ENCODE measurements at places on chromosomes 16 and 17.

GRCh38 chr16:57620335-57621231, 7.8 kb upstream of the ADGRG1 start:
- no peak for DNase-seq

GRCh38 chr16:22671301-22672076, 142.5 kb upstream of the HS3ST2 start:
- DNase-seq, result no peak

DNA sequence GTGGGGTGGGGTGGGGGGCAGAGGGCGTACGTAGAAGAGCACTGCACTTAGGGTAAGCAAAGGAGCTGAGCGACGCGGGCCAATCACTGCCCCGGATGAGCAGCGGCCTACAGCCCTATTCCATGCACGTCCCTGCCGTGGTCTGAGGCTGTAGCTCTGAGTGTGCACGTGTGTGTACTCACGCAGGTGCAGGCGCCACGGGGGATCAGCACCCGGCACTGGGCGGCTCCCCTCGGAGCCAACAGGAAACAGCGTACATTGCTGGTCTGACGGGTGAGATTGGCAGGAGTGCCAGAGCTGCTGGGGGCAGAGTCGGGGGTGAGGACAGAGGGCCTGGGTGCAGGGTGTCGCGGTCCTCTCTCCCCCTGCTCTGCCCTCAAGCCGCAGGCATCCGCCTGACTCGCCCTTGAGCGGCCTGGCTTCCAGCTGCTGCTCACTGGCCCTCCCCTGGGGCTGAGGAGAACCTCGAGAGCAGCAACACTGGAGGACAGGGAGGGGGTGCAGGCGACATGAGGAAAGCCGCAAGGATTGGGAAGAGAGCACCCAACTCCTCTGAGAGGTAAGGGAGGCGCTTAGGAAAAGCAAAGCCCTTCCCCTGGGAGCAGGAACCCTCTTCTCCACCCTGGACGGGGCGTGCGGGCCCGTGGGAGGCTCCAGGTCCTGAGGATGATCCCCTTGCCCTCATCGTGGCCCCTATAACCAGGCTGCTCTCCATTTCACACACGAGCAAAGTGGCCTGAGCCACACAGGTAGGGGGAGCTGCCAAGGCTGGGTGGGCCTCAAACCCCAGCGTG, 57.8 kb downstream of the ENGASE start:
- DNase-seq, result no peak

- no peak for DNase-seq
These were observed 16.2 kb downstream of the PITPNA start for GRCh38 chr17:1546292-1546922.

GRCh38 chr17:82487910-82488309, 29.4 kb downstream of the NARF start:
- no peak for DNase-seq

- no peak for DNase-seq
These were observed 66.8 kb downstream of the CRISPLD2 start for GRCh38 chr16:84886497-84887090.

GRCh38 chr17:44496815-44497214, 6.4 kb downstream of the GPATCH8 start:
- DNase-seq, result no peak

GRCh38 chr16:82524976-82525375, 101.8 kb upstream of the CDH13 start:
- no peak for DNase-seq

DNA sequence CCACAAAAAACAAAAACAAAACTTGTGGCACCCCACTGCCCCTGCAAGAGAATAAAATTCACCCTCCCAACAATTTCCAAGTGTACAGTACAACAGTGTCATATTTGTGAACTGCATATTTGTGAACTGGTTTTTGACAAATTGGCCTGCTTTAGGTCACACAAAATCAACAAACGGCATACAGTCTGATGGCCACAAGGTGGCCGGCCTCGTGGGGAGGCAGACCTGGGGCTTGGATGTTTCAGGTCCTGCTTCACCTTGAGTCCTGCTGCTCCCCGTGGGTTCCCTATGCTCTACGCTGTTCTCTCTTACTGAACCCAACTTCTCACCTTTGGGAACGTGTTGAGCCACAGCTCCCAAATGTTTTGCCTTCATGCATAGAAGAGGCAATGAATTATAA, 102.2 kb downstream of the CDK5R1 start:
- no peak for DNase-seq

DNA sequence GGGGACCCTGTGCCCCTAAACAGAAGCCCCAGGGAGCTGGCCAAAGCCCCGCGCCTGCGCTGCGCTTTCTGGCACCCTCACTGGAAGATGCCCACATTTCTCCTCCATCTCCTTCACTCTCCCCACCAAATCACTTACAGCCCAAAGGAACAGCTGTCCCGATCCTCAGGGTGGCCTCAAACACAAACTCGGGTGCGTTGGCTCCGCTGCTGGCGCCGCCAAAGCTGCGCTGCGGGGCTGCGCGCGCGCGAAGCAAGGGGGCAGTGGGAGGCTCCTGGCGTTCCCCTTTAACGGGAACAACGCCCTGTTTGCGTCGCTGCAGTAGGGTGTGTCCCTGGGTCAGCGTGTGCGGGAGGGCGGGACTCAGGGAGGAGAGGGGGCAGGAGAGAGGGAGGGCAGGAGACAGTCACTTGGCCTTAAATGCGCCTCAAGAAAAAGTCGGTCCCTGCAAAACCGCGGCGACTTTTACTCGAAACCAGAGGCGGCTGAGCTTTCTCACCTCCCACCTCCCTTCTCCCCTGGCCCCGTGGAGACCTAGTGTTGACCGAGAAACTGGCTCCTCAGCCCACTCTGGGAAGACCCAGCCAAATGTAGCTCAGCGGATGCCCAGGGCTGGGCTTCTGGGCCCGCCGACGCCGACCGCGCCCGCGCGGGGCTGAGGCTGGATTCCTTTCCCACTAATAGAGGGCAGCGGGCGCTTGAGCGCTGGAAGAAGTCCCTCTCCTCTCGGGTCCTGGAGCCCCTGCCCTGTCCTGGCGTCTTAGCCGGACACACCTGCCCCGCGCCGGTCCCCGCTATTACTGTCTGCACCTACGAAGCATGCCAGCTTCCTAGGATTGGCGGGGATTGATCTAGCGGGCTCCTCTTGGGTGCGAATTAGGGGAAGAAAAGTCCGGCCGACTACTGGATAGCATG, 2.6 kb downstream of the PMP22 start:
- no peak for DNase-seq

- peak; percentile 26 for DNase-seq
These were observed 1.8 kb downstream of the LCAT start for GRCh38 chr16:67942200-67942509.

GRCh38 chr17:21388066-21388465, 11.9 kb downstream of the KCNJ12 start:
- no peak for DNase-seq

GRCh38 chr16:4046221-4046620, 70.0 kb downstream of the ADCY9 start:
- no peak for DNase-seq

DNA sequence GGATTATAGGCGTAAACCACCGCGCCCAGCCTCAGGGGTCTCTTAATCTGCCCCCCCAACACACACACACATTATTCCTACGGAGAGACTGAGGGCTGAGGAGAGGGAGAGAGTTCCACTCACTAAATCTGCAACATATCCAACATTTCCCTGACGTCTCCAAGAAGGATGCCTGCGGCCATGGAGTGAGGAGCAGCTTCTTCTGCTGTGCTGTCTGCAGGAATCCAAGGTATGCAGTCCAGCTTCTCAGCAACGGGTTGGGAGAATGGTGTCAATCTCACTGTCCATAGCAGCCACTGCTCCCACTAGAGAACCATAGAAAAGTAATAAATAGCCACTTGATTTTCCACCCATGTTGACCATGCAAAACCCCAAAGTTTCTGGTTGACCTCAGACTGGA, 5.1 kb upstream of the PLXDC1 start:
- no peak for DNase-seq

DNA sequence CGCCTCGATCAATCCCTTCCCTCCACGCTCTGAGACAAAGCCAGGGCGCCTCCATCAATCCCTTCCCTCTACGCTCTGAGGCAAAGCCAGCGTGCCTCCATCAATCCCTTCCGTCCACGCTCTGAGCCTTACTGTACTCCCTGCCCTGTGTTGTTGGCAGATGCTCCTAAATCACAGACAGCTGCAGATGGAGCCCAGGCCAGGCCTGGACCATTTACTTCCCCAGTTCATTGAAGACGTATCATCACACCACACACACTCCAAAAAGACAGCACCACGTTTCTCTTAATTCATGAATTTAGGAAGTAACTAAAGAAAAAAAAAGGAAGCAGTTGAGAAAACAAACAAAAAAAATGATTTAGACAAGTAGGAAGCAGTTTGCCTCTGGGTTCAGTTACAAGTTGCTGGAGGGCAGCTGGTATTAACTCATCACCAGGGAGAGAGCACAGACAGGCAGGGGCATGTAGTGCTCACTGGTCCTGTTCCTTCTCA, 7.4 kb upstream of the CD300LD start:
- DNase-seq, result no peak

- no peak for DNase-seq
These were observed 37.5 kb upstream of the RBFOX3 start for GRCh38 chr17:79648181-79648831.

- no peak for DNase-seq
These were observed 213.1 kb downstream of the FOXL1 start for GRCh38 chr16:86791287-86792035.

DNA sequence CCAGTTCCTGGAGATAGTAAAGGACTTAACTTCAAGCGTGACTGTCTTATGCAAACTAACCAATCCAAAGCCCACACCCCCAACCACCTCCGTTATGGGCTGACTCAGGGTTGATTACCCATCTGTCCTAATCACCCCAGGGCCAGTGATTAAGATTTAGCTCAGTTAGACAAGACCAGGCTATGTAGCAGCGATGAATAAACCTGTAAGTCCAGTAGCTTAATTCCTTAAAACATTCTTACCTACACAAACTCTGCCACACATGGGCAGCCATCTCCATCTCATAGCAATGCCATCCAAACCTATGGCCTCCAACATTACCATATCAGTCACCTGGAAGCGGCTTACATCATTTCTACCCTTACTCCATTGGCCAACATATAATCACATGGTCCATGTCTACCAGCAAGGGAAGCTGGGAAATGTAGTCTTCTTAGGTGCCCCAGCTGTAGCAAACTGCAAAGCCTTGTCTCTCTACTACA, 266.7 kb downstream of the SHISA9 start:
- no peak for DNase-seq

DNA sequence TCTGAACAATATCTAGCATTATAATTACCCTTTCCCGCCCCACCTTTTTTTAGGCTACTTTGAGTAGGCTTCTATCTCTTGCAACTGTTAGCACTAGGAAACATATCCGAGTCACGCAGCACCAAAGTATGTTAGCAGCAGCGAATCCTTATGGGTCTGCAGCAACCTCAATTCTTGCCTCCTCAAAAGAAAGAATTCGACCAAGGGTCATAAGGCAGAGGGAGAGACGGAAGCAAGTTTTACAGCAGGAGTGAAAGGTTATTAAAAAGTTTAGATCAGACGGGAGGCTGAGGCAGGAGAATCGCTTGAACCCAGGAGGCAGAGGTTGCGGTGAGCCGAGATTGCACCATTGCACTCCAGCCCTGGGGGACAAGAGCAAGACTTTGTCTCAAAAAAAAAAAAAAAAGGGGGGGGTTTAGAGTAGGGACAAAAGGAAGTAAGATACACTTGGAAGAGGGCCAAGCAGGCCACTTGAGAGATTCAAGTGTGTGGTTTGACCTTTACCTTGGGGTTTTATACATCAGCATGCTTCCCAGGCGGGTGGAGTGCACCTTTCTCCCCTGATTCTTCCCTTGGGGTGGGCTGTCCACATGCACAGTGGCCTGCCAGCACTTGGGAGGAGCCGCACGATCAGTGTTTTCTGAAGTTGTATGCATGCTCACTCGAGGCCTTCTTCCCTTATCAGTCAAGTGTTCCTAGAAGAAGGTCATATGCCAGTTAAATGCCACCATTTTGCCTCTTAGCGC, 67.7 kb downstream of the HLF start:
- no peak for DNase-seq

DNA sequence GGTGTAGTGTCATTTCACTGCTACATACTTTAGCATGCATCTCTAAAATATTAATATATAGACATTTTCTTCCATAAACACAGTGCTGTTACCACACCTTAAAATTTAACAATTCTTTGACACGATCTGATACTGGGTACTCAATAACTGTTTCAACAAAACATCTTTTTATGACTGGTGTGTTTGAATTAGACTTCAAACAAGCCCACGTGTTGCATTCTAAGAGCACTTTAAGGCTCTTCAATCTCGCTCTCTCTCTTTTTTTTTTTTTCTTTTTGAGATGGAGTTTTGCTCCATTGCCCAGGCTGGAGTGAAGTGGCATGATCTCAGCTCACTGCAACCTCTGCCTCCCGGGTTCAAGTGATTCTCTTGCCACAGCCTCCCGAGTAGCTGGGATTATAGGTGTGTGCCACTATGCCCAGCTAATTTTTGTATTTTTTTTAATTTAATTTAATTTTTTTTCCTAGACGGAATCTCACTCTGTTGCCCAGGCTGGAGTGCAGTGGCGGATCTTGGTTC, 15.8 kb upstream of the SLC46A1 start:
- DNase-seq, result no peak

DNA sequence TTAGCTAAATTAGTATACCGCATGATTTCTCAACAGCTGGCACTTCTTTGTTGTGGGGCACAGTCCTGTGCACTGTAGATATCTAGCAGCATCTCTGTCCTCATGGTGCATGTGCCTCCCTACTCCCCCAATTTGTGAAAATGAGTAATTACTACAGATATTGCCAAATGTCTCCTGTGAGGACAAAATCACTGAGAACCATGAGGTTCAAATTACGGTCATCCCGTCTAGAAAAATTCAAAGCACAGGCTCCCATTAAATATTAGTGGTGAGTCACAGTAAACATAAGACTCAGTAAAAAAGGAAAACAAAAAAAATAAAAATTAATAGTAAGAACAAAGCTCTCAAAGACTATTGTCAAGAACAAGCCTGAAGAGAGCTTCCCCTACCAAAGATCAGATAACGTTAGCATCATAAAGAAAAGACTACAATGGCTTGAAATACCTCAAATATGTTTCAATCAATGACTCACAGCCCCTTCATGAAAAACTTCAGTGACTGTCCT, 57.8 kb downstream of the STH start:
- no peak for DNase-seq

- no peak for DNase-seq
These were observed 8.2 kb downstream of the ADCY7 start for GRCh38 chr16:50274326-50275097.

DNA sequence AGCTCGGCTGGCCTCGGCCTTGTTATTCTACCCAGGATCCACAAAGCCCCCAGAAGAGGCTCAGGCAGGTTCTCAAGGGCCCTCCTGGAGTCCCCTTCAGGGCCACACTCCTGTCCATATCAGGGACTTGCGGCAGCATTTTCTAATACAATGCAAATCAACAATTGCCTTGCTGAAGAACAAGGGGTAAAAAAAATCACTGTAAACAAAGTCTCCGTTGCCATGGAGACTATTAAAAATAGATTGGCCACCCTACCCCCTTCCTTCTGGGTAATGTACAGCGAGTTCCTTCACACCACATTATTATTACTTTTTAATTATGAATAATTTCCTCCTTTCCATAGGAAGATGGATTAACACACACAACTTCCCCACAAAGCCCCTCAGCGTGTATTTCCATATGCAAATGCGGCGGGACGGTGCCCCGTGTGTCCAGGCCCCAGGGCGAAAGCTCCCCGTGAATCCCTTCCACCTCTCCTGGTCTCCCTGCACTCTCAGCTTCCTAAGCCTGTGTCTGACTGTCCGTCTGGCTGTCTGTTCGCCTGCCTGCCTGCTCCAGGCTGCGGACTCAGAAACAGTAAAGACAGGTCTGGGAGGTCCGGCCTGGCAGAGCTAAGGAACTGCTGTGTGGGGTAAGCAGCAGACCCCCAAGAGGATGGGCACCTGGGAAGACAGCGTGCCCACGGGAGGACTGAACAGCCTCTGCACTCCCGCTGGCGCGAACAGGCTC, 196.6 kb downstream of the RBFOX3 start:
- DNase-seq, result no peak

- DNase-seq, result no peak
These were observed 12.0 kb downstream of the EEF2K start for GRCh38 chr16:22217890-22218730.
